Brain pericyte (primary cell): ENCODE measurements at places on chromosomes 12 and 14.

- no peak for DNase-seq
Measured at GRCh38 chr12:110179291-110179690, 55.1 kb downstream of the IFT81 start.

GRCh38 chr12:131908092-131909080, 14.0 kb downstream of the ULK1 start:
- DNase-seq: no peak

- no peak for DNase-seq
Measured at GRCh38 chr12:105874121-105874520, 264.6 kb downstream of the NUAK1 start.

DNA sequence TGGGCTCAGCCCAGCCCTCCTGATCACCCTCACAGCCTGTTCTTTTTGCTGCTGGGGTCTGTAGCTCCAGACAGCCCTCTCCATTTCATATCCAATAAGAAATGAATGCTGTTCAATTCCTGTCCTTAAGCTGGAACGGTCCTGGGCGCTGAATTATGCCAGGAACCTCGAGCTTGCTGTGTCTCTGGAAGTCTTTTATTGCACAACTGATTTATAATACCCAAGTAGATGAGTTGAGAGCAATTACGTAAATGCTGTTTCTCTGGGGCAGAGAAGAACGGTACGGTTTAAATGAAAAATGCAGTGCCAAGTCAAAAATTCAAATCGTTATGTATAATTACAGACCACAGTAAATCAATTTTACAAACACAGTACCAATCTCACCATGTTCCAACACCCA, 161.0 kb downstream of the SAMD4A start:
- DNase-seq: no peak

DNA sequence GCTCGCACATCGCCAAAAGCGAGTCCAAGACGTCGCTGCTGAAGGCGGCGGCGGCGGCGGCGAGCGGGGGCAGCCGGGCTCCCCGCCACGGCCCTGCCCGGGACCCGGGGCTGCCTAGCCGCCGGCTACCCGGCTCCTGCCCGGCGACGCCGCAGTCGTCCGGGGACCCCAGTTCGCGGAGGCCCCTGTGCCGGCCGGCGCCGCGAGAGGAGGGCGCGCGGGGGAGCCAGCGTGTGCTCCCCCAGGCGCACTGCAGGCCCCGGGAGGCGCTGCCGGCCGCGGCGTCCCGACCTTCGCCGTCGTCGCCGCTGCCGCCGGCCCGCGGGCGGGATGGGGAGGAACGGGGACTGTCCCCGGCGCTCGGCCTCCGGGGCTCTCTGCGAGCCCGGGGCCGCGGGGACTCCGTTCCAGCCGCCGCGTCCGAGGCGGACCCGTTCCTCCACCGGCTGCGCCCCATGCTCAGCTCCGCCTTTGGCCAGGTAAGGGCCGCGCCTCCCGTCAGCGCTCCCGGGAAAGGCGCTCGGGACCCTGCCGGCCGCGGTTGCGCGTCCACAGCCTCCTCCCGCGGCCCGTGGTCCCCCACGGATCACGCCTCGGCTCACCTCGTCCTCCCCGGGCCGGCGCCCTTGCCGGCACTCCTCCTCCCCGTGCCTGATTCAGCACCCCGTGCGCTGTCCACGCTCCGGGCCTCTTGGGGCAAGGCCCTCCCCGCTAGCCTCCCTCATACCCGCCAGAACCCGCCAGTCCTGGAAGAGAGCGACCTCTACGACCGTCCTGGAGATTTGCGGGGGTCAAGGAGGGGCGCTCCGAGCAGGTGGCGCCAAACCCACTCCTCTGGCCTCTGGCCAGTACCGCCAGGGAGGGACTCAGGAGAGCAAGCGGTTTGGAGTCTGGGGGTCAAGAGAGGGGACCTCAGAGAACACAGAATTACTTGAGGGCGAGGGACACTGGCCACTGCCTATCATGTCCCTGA, 721 bp downstream of the CABP1 start:
- DNase-seq: no peak
